Stimulated activated CD4-positive, alpha-beta T cell treated with anti-CD3 and anti-CD28 coated beads, Interleukin-1b, Interleukin-23, amount 100 ng/mL, for 48 hours (primary cell): ENCODE measurements at places on chromosomes 3 and 15.

DNA sequence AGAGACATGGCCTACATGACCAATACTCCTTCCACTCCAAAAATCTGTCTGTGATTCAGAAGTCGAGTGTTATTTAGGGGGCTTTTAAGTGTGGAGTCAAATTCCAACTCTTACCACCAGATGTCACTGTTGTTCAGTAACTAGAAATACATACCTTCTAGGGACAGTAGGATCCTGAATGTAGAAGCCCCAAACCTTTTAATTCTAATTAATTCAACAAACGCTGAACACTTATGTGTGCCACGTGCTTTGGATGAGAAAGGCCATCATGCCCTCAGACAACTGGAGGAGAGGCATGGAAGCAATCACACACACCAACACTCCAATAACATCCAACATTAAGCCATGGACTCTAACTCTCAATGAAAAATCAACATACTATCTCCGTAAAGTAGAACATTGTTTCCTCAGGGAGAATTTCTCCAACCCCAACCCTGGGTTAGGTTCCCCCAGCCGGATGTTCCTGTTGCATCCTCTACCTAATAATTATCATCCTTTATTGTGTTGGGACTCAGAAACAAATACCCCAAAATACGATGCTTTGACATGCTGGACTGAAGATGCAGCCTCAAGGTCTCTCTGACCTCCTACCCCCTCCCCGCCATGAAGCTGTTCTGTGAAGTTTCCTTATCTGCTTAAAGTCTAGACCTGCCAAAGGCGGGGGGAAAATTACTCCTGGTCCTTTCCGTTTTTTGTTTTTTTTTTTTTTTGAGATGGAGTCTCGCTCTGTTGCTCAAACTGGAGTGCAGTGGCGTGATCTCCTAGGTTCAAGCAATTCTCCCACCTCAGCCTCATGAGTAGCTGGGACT, 8.0 kb upstream of the CCDC13 start:
- no peak for DNase-seq

- no peak for DNase-seq
Measured at GRCh38 chr3:123817413-123817812, 66.7 kb downstream of the MYLK start.

DNA sequence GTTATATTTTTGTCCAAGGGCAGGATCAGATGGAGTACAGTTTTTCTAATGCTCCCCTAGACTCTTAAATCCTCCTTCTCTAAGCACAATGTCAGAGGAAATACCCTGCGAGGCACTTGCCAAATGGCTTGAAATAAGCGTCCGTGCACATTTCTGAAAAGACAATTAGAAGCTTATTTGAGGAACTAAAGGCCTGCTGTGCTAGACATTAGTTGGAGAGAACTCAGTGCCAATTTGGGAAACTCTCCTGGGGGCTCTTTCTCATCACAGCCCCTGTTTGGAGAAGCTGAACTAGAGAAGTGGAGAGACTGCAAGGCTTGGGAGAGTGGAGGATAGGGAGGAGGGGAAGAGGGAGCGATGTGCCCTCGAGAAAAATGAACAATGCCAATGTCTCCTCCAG, 247.6 kb upstream of the C2CD4B start:
- DNase-seq: no peak

- no peak for DNase-seq
Measured at GRCh38 chr15:23467110-23467600, 20.1 kb upstream of the GOLGA6L2 start.

DNA sequence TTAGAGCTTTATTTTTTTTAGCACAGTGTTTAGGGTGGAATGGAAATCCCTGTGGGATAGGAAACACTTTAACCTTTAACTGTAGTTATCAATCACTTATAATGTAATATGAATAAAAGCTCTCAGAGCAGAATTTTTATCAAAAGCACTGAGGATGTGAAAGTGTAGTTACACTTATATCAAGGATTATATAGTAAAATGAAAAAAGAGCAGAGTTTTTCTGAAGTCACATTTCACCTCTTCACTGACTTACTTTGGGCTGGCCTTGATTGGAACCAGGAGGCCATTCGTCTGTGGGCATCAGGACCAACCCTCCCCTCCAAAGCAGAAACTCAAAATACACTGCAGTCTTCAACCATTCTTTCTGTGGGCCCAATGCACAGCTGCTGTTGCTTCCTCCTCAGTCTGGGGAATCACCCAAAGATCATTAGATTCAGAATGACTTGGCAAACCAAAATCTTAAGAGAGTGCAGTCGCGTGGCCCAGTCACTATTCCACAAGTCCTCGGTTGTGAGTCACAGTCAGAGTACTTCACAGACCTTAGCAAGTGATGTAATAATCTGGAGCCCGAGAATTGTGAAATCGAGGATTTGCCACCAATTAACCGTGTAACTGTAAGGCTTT, 132.6 kb upstream of the COL8A1 start:
- DNase-seq: peak; percentile 48

GRCh38 chr15:95377258-95377852, 953.1 kb upstream of the NR2F2 start:
- no peak for DNase-seq

DNA sequence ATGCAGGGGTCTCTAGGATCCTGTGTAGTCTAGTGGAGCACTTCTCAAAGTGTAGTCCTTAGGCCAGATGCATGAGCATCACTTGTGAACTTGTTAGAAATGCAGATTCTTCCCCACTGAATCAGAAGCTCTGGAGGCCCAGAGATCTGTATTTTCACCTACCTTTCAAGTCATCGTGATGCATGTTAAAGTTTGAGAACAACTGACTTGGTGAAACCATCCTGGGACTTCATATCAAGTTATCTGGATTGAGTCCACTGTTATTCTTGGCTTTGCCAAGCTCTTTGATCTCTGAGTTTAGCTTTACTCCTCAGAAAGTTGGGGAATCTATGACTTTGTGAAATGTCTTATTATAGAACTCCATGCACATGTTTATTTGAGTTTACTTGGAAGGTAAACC, 78.5 kb downstream of the ARNT2 start:
- DNase-seq: no peak

GRCh38 chr3:194867270-194867983, 181.7 kb downstream of the FAM43A start:
- DNase-seq: no peak

GRCh38 chr15:48103647-48104046, 17.1 kb upstream of the SLC24A5 start:
- no peak for DNase-seq

GRCh38 chr3:109899925-109900324, 562.6 kb upstream of the DPPA4 start:
- DNase-seq: no peak

DNA sequence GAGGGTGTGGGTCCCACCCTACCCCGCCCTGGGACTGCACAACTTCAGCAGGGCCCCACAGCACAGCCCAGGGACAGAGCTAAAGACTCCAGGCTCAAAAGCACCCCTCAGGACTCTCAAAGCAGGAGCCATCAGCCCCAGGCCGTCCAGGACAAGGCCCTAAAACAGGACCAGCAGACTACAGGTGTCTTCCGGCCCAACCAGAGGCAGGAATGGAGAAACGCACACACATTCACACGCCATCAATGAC, 26.1 kb downstream of the ATRIP start:
- no peak for DNase-seq

DNA sequence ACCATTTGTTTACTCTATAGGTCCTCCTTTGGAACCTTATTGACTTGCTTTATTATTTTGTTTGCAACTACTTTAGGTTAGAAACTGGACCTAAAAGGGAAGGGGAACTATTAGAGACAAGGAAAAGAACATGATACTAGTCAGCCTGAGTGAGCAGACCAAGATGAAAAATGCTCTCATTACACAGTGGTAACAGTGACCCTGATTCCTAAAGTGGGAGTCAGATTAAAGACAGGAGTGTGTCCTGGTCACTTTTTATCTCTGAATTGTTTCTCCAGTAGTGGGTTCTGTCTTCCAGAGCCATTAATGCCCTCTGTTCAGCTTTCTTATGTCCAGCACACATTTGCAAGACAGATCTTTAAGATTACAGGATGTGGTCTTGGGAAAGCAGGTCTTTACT, 124.1 kb downstream of the TMEM108 start:
- DNase-seq: no peak

DNA sequence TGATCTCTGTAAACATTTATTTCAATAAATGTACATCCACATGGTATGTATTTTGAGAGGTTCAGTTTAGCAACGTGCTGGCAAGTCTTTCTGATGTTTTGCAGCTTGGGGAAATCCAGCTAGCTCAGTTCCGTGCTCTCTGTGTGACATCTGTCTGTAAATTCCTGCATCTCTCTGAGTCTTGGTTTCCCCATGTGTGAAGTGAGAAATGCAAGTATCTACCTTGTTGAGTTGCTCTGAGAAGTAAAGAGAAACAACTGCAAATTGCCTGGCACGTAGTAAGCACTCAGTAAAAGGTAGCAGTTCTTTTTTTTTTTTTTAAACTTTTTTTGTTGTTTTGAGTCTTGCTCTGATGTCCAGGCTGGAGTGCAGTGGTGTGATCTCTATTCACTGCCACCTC, 30.2 kb upstream of the MORF4L1 start:
- no peak for DNase-seq

DNA sequence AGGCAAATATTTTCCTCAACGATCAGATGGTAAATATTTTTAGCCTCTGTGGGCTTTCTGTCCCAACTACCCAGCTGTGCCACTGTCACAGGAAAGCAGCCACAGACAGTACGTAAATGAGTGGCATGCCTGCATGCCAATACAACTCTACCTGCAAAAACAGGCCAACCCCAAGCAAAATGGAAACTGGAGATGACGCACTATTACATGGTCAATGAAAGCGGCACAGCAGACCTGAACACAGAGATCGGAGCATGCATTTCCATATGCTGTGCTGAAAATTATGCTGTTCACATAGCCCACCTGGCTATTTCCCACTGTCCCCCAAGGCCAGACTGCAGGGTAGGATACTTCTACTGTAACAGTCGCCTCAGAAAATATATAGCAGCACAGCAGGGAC, 57.8 kb downstream of the HERC2 start:
- DNase-seq: no peak

DNA sequence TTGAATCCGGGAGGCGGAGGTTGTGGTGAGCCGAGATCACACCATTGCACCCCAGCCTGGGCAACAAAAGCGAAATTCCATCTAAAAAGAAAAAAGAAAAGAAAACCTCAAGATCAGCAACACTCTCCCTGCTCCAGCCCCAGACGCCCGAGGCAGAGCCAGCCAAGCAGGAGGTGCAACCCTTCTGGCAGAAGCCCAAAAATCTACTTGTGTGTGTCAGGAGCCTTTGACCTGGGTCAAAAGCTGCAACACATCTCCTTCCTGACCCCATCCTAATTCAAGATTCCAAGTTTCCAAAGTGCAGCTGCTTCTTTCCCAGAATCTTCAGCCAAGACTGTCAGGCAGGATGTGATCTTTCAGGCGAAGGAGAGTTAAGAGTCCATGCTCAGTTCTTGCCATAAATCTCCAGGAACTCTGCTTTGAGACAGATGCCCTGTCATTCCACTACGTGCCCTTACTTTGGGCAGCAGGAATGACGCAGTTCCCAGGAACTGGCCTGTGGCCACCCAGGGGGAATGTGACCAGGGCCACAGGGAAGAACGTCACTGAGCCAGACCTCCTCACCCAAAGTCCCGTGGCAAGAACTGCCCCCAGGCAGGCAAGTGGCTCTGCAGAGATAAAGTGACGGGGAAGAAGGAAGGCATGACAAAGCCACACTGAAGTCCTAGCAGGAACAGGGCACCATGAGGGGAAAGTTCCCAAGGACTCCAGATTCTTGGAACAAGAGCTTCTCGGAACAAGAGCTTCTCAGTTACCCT, 39.4 kb downstream of the SH3BP5 start:
- DNase-seq: no peak

DNA sequence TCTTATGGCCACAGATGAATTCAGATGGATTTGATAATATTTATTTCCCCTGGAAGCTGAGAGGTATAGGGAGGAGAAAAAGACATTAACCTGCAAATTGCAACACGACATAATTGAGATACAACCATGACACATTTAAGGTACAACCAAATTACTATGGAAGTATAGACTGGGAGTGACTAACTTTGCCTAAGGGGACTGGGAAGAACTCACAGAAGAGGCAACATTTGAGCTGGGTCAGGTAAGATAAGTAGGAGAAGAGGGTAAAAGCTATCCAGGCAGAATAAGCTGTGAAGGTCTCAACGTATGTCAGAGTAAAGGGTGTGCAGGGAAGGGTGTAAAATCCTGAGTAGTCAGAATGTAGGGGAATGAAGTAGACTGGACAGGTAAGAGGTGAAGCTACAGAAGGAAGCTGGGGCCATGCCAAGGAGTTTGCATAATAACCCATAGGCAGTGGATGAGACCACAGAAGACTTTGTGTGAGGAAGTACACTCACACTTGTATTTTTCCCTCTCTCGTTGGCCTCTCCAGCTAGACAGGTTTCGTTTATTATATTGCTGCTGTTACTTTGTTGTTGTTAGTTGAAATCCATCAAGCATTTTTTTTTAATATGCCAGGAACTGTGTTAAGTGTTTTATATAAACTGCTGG, 28.0 kb upstream of the PTX3 start:
- DNase-seq: no peak

DNA sequence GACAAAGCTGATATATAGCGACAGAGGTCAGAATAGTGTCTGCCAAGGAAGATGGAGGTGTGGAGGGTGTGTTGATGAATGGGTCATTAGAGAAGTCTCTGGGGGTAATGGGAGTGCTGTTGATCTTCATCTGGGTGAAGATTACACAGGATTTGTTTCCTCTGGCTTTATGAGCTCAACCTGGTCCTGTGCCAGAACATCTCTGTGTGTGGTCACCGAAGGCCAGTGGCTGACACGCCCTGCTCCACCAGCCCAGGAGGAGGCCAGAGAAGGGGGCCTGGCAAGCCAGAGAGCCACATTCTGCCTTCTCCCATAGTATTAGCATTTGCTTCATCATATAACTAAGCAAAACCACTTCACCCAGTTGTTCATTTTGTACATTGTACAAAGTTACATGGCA, 121.1 kb downstream of the ZNF621 start:
- DNase-seq: no peak

DNA sequence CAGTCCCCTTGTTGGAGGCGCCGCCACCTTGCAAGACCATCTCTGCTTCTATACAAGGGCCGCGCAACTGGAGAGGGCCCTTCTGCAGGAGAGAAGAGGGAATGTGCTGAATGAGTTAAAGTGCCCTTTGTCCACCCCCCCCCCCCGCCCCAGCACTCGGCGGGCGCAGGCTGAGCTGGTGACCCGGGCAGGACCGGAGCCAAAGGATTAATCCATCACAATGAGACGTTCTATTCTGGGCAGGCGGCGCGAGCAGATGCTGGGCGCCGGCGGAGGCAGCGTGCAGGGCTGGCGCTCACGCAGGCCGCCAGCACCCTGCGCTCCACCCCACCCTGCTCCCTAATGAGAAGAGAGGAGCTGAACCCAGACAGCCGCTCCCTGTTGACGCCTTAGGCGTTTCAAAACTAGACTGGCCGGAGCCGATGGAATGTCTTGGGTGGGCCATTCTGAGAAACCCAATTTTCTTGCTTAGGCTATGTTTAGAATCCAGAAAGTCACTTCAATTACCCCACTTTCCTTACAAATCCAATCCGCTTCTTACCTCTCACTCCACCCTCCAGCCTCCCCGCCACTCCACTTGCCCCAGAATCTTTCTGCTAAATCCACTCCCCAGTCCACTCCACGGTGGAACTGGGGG, 32.9 kb downstream of the GJD2 start:
- no peak for DNase-seq
